ENCODE measurements at places on chromosomes 7 and 10.

DNA sequence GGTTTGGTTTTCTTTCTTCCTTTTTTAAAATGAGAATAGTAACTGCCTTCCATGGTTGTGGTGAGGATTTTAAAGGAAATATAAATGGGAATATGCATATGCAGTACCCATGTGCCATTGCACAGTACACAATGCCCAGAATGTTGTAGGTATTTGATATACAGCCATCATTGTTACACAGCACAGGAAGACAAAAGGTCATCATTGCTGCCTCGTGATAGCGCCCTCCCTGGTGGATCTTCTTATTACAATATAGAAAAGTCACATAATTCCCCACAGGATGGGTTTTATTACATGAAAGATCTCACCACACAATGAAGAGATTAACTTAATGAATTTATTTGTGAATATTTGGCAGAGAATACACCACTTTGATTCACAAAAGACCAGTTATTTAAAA, 76.5 kb downstream of the PPP1R17 start:
- no peak for DNase-seq

- no peak for DNase-seq
These were observed 49.8 kb downstream of the LHPP start for GRCh38 chr10:124511205-124512039.

DNA sequence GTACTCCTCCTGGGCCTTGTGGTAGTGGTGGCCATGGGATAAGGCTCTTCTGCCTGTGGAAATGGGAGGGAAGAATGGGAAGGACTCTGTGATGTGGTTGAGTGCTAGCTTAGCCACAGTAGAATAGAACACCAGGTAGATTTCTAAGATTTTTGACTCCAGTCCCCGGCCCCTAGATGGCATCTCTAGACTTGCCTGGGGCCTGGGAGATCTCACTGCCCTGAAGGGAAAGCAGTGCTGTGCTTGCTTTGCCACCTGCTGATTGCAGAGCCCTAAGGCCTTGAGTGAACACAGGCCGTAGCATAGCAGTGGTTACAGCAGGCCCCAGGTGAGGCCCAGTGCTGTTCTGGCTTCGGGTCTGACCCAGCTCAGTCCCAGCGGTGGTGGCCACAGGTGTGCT, 252.0 kb downstream of the TCF7L2 start:
- no peak for DNase-seq

GRCh38 chr7:139782932-139783331, 5.1 kb upstream of the HIPK2 start:
- DNase-seq = no peak

DNA sequence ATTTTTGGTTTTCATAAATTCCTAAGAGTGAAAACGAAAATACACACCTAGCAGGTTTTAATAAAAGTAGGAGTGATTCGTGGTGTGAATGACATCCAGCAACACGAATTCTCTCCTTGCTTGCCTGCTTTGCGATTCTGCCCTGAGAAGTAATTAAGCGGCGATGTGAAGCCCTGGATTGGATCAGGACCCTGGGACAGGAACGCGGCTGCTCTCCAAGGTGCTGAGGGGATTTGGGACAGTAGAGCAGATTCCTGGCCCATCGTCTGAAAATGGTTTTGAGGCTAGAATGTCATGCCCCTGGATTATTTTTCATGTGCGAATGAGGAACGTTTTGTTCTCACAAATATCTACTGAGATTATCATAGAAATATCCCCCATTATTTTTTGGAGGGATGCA, 7.8 kb downstream of the NPS start:
- no peak for DNase-seq

DNA sequence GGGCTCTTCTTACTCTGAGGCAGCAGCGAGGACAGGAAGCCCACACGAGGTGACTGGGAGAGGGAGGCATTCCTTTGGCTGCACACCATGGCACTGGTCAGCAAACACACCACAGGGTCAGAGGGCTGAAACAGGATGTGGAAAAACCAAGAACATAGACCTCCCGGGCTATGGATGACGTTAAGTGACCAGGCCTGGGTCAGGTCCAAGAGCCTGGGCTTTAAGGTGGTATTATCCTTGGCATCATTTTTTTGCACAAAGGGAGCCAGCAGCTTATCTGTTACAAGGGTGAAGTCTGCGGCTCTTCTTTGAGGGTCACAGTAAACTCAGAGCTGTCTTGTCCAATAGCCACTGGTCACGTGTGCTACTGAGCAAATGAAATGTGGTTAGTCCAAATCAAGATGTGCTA, 7.0 kb downstream of the WDR91 start:
- DNase-seq = no peak

DNA sequence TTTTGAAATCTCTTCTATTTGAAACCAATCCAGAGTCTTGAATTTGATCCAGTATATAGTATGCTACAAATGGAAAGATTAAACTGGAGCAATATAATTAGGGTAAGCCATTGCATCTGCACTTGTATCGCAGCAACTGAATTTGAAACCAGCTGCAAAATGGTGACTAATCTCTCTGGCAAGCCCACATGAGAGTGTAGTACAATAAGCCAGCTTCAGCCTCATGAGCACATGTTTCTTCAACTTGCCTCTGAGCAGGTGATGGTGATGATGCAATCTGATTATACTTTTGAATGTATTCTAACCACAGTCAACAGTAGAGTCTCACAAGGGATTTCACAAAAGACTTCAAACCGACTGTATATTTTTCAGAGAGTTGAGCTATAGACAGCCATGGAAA, 829 bp upstream of the RPA3 start:
- DNase-seq = peak; percentile 92

GRCh38 chr10:25614652-25615051, 319.4 kb upstream of the MYO3A start:
- DNase-seq = no peak

DNA sequence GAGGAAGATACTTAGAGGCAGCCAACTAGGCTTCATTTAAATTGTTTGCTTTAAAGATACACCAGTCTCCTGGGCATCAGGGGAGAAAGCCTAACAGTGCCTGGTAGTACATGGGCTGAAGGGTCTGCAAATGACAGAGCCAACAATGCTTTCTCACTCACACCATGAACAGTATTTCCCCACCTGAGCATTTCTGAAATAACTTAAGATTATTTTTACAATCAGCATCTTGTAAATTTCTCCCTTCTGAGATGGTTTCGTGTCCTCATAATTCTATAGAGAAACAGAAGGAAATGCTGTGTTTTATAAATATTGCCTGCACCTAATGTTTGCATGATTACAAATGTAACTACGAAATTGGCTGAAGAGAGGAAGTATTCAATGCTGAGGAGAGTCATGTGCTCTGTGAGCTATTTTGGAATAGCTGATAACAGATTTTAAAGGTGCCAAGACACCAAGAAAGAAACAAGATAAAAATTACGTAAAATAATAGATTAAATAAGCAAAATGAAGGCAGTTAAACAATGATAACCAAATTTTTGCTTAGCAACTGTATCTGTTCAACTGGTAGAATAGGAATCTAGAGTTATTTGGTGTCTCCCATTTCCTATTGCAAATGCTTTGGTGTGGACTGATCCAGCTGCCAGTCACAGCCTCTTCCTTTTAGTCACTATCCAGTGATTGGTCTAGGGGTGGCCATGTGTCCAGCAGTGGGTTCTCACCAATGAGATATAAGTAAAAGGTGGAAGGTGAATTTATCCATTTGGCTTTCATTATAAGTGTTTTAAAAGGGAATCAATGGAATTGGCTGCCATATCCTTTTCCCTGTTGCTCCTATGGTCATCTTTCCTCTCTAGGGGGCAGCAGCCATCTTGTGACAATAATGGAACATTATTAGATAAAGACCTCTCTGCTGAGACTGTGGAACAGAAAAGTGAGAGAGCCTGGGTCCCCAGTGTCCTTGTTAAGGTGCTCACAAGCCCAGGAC, 167.9 kb upstream of the SLC26A5 start:
- no peak for DNase-seq

DNA sequence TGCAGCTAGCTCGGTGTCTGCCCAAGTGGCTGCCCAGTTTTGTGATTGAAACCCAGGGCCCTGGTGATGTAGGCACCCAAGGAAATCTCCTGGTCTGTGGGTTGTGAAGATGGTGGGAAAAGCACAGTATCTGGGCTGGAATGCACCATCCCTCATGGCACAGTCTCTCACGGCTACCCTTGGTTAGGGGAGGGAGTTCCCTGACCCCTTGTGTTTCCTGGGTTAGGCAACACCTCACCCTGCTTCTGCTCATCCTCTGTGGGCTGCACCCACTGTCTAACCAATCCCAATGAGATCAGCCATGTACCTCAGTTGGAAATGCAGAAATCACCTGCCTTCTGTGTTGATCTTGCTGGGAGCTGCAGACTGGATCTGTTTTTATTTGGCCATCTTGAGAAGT, 27.6 kb downstream of the GIMAP4 start:
- DNase-seq = no peak

GRCh38 chr10:32347363-32348022, 535 bp upstream of the EPC1 start:
- DNase-seq = no peak

DNA sequence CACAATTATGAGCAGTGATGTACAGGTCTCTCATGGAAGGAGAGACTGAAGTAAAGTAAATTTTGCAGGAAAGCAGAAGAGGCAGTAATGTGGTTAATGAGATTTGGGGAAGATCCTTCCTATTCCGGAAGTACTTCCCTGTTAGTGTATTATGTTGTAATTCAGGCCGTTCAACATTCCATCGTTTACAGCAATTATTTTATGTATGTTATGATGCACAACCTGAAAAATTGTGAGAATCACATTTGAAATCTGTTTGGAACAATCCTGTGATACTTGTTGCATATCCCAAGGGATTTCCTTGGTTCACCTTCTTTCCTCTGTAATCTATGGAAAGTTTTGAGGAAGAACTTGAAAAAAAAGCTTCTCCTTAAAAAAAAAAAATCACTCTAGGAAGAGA, 247.8 kb downstream of the SEMA3A start:
- DNase-seq = no peak

GRCh38 chr10:25441270-25441669, 266.5 kb downstream of the GPR158 start:
- DNase-seq = no peak

DNA sequence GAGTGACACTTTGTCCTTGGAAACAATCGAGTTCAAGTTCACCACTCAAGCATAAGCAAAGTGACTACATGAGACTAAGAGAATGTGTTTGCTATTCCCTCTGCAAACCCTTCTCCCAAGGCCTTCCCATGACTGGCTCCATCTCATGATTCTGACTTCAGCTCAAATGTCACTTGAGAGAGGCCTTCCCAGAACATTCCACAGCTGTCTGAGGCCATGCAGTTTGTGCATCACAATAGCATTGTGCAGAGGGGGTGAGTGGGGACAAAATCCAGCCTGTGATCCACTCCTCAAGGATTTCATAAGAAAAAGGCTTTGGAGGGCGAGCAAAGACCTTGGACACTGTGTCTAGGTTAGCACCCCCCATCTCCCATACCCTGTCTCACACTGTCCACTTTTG, 6.9 kb upstream of the LRMDA start:
- DNase-seq = no peak

- DNase-seq = no peak
These were observed 8.2 kb downstream of the MTG1 start for GRCh38 chr10:133401981-133402725.

Data from NCI-H1436 (cell line).